Natural killer cell (primary cell): ENCODE measurements at places on chromosomes 12 and 14. TPM values are rescaled to one million over a fixed set of nuclear protein-coding genes. Genes with fewer than 3 reads are reported as not detected.

The ACACB gene
- 4.1 TPM for total RNA-seq

- DNase-seq, result no peak
Measured at GRCh38 chr12:97411341-97411740, 51.3 kb upstream of the RMST start.

- DNase-seq, result no peak
Measured at GRCh38 chr14:35879151-35879648, 53.1 kb downstream of the BRMS1L start.

GRCh38 chr12:46562625-46563225, 190.2 kb upstream of the SLC38A2 start:
- no peak for DNase-seq

GRCh38 chr12:79452906-79453305, 237.9 kb downstream of the PAWR start:
- no peak for DNase-seq
